ENCODE measurements at places on chromosomes 6 and 20. TPM values are rescaled to one million over a fixed set of nuclear protein-coding genes. Genes with fewer than 3 reads are reported as not detected.

The SPAG4 gene
- 18.4 TPM for total RNA-seq

DNA sequence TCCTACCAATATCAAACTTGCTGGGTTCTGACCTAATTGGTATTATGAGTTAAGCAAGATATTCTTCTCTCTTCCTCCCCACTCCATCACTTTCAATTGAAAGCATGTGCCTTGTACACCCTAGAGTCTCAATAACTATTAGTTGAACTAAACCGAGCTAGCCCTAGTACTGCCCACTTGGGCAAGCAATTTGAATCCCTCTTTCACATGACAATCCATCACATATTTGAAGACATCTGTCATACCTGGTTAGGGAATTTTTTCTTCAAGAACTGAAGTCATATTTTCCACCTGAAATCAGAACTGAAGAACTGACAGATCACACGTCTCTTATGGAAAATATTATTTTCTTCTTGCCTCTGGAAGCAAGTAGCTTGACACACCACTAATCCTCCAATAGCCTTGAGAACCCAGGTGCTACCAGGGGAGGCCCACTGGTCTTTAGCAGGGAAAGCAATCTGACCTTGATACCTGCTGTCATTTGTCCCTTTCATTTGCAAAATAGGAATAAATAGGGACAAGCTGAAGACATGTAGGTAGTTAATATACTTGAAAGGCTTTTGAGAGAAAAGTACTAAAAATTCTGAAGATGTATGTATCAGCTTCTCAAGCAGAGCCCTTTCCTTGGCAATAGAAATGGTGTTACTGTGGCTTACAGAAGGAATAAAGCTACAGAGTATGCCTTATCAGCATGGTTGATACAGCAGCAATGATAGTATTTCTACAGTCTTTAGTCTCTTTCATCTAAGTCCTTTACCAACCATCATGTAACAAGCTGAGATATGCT is 71.4 kb downstream of the GJA10 start:
- DNase-seq, result no peak

DNA sequence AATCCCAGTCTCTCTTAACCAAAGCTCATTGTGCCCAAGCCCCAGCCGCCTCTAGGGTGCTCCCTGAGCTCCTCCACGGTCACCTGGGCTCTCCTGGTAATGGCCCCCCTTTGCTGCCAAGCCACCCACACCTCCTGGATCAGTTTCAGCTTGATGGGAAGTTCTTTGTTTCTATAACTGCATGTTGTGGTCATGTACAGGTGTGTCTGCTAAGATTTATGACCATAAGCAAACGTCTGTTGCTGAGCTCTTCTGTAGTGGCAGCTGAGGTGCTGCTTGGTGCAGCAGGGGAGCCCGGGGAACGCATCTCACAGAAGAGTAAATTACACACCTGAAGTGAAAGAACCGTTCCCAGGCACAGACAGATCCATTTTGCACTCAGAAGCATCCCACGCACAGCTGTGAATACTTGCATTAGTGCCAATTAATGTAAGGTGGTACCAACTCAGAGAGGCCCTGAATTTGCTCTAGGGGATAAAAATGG is 194.6 kb upstream of the ARID1B start:
- DNase-seq, result no peak

DNA sequence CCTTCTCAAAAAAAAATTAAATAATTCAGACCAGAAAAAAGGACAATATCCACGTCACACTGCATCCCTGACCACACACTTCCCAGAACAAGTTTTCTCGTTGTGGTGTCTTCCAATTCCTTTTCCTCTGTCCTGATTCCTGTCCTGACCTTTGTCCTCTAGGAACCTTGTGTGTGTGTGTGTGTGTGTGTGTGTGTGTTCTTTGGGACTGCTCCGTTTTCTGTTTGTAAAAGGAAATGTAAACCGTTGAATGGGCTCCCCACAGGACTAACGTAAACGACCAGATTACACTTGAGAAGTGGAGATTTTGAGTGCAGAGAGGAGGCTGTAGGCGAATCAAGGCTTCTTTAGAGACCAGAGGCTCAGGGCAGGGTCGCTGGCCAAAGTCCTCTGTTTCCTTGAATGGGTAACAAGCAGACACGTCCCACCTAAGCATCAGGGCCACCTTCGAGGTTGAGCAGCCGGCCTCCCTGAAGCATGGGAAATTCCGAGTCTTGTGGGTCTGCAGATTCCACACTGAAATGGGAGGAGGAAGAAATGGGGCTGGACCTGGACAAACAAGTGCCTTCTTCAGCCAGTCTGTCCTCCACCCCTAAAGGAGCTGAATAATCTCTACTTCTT is 7.3 kb downstream of the ZBTB46 start:
- no peak for DNase-seq

DNA sequence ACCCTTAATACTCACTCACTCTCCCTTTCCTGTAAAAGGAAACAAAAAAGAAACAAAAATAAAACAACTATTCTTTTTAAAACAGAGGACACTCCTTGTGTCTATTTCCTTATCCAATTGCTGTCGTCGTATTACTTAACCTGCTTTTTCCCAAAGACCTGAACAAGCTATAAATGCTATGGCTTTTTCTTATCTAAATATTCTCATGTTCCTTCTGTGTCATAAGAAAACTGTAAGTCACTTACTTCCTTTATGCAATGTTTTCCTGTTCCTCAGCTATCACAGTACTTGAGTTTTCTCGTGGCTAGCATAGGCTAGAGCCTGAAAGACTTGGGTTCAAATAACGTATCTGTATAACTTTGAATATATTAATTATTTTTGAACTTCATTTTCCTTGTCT is 99.2 kb downstream of the IRAK1BP1 start:
- DNase-seq, result no peak

DNA sequence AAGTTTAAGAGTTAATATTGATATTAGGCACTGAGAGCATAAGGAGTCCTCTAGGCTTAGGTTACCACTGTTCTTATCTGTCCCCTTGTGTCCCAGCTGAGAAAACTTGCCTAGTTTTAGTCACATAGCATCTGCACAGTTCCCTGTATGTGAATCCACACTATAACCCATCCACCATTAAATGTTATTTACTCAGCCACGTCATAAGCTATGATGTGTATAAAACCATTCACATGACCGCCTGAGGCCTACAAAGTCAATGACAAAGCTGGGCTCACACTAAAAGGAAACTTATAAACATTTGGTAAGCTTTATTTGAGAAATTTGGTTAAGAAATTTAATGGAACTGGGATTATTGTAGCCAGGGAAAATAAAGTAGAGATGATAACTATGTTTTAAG is 59.2 kb upstream of the TFAP2D start:
- no peak for DNase-seq

Measured in ureter (tissue), 1 donor.